A375 (cell line): ENCODE measurements at places on chromosomes 11 and 22. TPM values are rescaled to one million over a fixed set of nuclear protein-coding genes. Genes with fewer than 3 reads are reported as not detected.

The FXYD2 gene
- total RNA-seq, result not detected in 2 replicates

The CSF2RB gene
- total RNA-seq, result not detected in 2 replicates

The OR5P2 gene
- not detected in 2 replicates for total RNA-seq

The OR52B6 gene
- total RNA-seq, result not detected in 2 replicates

The P2RY6 gene
- 0.21 TPM in 1 of 2 replicates, not detected in the other for total RNA-seq

The POU2AF1 gene
- not detected in 2 replicates for total RNA-seq

The MRGPRX3 gene
- 0.15 and 0.90 TPM in 2 replicates for total RNA-seq

The UBQLN3 gene
- total RNA-seq, result not detected in 2 replicates

The LBHD1 gene
- total RNA-seq, result 9.0 and 13.3 TPM in 2 replicates

The CABP7 gene
- total RNA-seq, result not detected in 2 replicates

The NRIP3 gene
- total RNA-seq, result 2.6 and 3.1 TPM in 2 replicates

The DESI1 gene
- total RNA-seq, result 19.8 and 25.2 TPM in 2 replicates

The HTR3B gene
- total RNA-seq, result not detected in 2 replicates

The C11orf52 gene
- 1.2 TPM in 1 of 2 replicates, not detected in the other for total RNA-seq

The KCNJ4 gene
- total RNA-seq, result 0.13 and 0.23 TPM in 2 replicates

The KIAA0930 gene
- 18.4 and 26.4 TPM in 2 replicates for total RNA-seq

The SCN3B gene
- total RNA-seq, result not detected in 2 replicates

The DDIAS gene
- total RNA-seq, result 5.3 and 6.0 TPM in 2 replicates

The RFPL1 gene
- total RNA-seq, result not detected in 2 replicates

The SYT8 gene
- not detected in 2 replicates for total RNA-seq

The NELL1 gene
- not detected in 2 replicates for total RNA-seq

The SCUBE2 gene
- not detected in 2 replicates for total RNA-seq
